ENCODE measurements at places on chromosomes 2 and 18.

DNA sequence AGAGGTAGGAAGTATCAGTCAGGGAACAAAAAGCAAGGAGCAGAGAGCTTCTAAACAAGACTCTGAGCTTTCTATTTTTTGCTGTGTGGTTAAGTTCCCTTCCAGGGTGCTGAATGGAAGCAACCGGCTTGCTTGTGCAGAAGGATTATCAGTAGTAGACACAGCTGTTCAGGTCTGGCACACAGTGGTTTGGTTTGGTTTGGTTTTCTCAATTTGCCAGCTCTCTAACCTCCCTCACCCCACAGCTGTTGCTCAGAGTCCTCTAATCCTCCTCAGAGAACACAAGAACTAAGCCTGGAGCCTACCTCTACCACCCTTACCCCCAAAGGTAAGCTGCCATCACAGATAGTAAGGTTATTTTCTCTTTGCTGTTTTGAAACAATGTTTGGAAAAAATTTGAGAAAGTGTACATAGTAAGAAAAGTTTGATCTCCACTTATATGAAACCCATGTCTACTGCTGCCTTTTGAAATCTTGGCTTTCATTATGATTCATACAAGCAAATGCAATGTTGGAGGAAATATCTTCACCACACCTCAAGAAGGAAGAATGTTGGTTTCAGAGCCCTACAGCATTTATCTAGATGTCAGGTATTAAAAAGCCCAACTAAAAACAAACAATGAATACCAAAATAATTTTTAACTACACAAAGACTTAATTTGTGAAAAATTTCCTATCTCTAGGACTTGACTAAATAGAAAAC, 255.3 kb downstream of the NR4A2 start:
- no peak for DNase-seq

DNA sequence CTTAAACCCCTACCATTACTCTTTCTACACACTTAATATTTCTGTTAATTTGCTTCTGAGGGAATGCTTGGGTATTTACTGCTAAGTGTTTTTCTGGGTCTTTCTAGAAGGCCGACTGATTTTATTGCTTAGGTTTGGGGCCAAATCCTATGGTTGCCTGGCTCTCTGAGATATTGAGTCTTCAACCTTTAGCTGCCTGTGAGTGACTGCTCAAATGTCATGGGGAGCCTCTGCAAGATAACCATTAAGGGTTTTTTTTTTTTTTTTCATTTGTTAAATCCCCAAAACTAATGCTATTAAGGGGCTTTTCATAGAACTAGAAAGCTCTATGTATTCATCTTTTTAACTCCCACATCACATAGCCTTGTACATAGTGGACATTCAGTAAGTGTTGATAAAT, 5.0 kb downstream of the OSBPL6 start:
- peak; percentile 47 for DNase-seq

DNA sequence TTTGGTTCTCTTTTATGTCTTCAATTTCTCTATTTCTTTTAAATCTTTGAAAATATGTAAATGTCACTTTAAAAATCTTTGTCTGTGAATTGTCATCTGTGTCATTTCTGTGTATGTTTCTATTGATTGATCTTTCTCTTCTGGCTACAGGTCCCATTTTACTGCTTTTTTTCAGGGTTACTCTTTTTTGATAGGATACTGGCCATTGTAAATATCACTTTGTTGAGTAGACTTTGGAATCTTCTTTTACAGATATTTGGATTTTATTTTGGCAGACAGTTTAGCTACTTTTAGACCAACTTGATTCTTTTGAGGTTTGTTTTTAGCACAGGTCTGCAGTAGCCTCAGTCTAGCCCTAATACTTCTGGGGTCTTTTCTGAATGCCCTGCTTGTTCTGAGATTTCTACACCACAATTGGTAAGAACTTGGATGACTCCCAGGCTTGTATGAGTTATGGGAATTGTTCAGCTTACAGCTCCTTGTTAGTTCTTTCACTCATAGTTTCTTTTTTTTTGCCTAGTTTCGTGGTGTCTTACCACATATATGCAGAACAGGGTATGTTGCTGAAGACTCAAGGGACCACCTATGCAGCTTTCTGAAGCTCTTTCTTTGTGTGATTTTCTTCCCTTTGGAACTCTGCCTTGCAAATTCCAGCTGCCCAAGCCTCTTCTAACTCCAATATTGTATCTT, 122.2 kb downstream of the QPCT start:
- no peak for DNase-seq

GRCh38 chr2:42194428-42194827, 25.3 kb downstream of the EML4 start:
- DNase-seq = no peak

DNA sequence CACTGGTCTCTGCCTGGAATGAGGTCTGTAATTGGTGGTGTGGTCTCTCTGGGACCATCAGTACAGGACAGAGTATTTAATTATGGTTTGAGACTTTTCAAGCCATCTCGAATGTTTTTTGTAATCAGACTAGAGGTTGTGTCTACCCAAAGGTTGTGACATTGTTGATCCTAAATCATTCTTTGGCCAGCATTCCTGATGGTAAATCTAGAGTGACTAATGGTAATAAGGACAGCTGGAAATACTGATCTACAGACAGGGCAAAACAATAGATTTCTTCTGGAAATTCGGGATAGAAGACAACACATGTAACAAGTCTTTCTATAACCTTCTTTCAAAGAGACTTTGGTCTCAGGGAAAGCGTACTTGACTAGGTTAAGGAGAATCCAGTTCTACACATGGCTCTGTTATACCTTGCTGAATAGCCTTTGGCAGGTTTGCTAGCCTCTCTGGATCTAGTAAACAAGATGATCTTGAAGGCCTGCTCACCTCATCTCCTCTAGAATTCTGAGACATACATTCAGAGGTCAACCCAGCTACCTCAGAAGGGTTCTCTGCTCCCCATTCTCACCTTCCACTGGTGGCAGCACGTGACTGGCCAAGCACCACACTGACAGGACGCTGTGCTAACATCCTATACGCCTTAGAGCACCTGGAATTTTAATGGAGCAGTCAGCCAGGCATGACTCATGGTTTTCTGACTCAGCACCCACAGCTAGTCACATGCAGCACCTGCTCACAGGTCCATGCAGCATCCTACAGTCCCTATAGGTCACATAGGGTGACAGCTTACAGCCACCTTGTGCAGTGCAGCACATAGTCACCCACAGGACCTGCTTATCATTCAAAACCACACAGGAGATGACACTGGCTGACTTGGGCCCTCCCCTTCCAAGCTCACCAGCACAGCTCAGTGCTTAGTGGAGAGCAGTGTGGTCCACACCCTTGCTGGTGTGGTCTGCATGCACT, 12.2 kb downstream of the PLB1 start:
- DNase-seq = peak; percentile 41

GRCh38 chr2:102278720-102279390, 32.5 kb upstream of the IL1RL1 start:
- DNase-seq = no peak

DNA sequence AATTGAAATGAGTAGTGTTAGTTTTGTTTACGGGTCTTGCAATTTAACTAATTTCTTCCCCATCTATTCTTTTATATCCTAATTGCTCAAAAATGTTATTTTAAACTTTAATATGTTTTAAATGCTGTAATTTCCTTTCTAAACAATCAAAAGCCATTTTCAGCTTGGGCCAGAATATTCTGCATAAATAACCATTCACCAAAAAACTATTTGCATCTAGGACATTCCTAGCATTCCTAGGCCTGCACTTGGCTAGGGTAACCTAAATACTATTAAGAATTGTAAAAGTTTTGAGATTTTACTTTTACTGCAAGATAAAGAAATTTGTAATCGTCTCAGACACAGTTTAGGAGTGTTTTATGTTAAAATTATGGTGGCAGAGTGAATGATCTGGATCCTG, 7.8 kb upstream of the ETAA1 start:
- no peak for DNase-seq

DNA sequence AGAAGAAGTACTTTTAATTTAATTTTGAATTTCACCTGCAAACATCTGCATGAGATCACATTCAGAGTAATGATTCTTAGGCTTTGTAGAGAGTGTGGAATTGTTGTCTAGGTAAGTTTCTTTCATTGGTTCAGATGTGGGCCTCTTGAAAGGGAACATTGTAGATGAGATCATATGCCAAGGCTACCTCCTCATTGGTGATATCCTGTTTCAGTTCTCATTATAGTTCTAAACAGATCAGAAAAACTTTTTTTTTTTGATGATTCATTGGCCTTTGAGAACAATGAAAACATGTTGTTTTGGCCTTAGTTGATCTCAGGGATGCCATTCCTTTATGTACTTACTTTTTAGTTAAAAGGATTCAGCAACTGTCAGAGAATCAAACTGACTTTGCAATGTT, 44.5 kb downstream of the EML6 start:
- no peak for DNase-seq

DNA sequence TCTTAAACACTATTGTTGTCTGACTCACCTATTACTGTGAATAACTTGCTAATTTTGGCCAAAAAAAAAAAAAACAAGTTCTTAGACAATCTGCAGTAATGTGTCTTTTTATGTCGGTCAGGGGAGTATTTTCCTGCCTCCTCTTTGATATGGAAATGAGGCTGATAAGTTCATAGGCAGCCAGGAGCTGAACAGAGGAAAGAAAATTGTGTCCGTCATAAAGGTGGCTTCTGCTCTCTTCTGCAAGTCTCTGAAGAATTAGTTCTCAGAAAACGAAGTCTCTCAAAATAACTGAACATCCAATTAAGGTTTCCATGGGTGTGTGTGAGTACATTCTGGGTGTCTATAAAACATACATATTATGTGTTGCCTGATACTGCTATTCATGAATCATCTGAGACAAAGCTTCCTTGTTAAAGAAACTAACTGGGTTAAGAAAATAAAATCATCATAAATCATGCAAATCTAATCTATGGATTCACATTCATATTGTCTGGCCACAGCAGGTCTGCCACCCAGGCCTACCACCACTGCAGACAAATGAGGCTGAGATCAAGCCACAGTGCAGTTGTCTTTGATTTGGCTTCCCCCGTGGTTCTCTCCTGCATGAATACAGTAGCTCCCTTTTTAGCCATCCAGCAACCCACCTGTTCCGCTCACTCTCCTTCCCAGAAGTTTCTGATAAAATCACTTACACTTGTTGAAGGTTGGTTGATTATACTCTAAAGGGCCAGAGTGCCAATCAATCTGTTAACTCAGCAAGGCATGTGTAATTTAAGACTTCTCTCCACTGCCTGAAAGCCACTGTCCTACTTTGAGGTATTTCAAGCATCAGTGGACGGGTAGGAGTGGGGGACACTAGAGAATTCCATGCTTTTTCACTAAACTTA, 19.4 kb upstream of the SP5 start:
- no peak for DNase-seq

DNA sequence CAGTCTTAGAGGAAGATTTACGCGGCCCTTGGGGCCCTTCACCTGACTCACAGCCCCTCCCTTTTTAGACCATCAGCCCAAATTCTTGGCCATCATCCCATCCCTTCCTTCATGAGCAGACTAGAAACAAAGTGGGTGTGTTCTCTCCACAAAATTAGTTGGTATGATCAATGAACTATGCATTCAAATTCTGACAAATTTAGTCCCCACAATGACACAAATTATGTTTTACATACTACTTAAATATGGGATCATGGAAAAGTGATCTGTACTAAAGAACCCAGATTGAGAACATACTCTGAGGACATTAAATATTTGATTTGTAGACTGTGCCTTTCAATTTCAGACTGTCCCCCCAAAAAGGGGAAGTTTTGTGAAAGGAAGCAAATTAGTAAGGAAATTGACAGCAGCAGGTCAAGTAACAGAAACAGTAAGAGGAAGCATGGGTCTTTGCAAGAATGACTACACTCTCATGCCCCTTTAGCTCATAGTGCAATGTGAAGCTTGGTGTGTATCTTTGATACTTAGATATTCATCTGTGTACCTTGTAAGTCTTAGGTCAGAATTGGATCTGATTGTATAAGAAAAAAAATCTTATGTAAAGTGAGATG, 2.2 kb upstream of the MAPRE2 start:
- no peak for DNase-seq

DNA sequence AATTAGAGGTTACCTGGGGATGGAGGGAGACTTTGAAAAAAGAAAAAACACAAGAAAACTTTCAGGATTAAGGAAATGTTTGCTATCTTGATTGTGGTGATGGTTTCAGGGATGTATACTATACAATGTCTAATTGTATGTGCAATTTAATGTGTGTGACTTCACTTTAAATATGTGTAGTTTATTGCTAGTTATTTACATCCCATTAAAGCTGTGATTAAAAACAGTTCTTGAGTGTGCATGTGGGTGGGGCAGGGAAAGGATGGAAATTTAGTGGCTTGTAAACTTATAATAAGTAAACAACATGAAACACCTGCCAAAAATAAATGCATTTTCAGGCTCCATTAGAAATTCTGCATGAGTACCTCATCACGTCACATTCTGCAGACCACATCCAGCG, 167.0 kb downstream of the MYO5B start:
- DNase-seq = no peak

DNA sequence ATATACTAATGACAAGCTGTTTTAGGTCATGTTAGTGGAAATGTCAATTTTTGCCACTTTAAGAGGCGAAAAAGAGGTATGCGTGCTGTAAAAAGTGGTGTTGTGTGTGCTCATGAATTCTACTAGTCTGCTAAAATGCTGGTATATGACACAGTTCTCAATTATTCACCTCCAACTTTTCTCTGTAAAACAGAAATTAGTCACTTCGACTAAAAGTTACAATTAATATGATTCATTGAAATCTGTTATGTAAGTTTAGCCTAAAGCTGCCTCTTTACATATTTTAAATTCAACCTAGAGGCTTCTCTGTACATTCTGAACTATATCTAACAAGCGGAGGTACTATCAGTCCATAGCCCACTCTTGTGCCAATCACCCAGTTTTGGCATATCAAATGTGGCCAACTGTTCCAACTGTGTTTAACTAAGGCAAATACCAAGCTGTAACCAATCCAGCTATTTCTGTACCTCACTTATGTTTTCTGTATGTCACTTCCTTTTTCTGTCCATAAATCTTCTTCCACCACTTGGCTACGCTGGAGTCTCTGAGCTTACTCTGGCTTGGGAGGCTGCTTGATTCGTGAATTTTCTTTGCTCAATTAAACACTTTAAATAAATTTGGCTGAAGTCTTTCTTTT, 20.8 kb downstream of the BAZ2B start:
- no peak for DNase-seq

DNA sequence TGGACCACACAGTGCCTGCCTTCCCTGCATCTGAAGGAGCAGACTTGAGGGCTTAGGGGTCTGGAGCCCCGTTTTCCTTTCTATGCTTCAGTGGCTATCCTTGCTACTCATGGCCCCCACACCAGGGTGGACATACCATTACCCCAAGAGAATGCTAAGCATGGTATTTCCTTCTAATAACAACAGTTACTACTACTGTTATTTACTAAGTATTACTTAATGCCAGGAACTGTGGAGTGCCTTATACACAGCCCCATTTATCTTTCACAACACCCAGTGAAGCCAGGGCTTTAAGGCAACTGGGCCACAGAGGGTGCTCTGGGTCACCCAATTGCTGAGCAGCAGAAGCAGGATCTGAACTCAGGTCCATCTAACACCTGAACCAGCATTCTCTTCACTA, 5.8 kb upstream of the PAX8 start:
- no peak for DNase-seq

GRCh38 chr2:12051831-12052230, 305.4 kb downstream of the LPIN1 start:
- no peak for DNase-seq

GRCh38 chr2:203811491-203812221, 55.9 kb upstream of the CTLA4 start:
- DNase-seq = no peak
